ENCODE measurements at places on chromosomes 2 and 18.

GRCh38 chr2:129806317-129806716 lies 173.1 kb upstream of the RAB6C start:
- DNase-seq: no peak

DNA sequence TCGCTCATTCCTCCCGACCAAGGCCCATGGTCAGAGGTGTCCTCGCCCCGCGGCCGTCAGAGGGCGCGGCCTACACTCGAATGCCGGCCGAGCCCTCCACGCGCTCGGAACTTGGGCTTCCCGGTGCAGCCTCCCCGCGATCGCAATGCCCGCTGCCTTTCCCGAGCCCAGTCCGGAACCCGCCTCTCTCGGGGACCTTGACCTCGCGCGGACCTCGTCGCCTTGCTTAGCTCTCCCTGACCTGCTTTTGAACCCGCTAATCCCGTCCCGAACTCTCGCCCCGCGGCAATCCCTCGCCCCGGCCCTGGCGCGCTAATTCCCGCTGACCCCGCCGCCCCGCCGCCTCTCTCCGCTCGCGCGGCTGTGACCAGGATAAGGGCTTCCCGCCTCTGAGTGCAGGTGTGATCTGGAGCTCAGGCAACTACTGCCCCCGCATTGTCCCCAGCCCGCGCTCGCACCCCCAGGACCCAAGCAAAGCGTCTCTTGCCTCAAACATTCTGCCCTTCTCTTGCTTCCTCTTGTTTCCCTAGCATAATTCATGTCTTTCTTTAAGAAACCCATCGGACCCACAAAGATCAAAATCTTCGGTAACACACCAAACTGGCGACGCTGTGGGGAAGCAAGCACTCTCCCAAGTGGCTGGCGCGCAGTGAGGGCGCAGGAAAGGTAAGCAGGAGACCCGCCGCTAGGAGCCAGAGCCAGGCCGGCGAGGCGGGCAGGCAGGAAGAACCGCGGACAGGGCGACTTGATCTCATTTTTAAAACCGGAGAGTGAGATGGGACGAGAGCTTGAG lies 46.6 kb upstream of the ATP6V1B1 start:
- no peak for DNase-seq

GRCh38 chr18:48887905-48888772 lies 62.6 kb downstream of the SMAD7 start:
- no peak for DNase-seq

GRCh38 chr2:38610851-38611801 lies 8.4 kb upstream of the HNRNPLL start:
- DNase-seq: no peak

DNA sequence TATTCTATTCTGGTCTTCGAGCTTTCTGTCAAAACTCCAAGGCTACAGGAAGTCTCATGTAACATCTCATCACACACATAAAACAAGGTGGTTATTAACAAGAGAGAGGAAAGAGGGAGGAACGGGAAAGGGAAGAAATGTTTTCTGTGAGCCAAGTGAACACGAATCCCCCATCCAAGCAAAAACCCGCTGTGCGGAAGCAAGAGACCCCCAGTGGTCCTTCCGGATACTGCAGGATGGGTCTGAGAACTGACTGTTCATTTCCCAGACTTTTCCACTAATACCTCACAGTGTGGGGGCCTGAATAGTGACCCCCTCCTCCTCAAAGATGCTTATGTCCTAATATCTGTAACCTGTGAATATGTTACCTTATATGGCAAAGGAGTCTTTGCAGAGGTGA lies 19.0 kb upstream of the DIPK1C start:
- no peak for DNase-seq

GRCh38 chr2:186907897-186908296 lies 58.9 kb upstream of the ZSWIM2 start:
- DNase-seq: no peak

DNA sequence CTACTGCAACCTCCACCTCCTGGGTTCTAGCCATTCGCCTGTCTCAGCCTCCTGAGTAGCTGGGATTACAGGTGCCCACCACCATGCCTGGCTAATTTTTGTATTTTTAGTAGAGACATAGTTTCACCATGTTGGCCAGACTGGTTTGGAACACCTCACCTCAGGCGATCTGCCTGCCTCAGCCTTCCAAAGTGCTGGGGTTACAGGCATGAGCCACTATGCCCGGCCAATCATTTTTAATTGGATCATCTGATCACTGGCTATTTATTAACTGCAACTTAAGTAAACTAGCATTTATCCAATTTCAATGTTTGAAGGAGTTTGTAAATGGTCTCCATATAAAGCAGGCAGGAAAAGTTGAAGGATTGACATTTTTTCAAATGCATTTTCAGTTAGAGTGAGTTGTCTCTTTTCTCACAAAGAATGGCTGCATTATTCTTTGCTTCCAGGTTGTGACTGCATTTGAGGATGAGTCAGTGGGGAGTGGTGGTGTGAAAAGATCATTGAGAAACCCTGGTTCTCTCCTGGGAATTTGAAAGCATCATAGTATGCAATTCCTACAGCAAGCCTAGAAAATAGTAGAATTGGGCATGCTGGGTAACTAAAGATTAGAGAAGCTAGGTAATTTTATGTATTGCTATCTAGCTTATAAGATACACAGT lies 431.1 kb upstream of the ZEB2 start:
- DNase-seq: no peak

DNA sequence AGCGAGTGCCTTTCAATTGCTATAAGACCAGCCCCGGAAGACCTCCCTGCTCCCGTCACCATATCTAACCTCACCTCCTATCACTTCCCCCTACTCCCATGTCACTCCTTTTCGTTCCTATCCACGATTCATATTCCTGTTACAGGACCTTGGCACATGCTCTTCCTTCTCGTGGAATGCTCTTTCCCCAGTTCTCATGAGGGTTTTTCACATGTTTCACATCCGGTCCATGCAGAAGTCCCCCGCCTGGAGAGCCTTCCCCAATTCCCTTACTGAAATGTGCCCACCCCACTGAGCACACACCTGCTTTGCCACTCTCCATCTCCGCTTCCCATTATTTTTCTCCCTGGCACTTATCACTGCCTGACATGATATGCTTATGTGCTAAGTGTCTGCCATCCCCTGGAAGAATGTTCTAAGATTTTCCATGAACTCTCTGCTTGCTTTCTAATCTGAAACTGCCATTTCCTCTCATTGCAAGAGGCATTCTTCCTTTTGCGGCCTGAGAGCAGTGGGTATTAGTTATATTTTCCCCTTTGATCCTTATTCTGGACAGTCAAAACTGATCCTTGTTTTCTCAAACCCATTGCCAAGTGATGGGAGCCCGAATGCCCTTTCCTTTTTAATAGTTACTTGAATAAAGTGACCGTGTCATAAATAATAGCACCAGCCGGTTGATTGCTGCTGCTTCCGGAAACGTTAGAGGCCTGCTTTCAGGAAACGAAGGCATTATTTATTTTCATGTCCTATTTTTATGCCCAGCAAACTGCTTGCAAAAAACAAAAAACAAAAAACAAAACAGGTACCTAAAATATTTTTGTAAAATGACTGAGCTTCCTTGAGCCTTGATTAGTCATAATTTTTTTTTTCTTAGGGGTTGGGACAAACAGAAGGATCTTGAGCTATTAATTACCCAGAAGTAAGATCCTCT lies 127.9 kb downstream of the ZNF532 start:
- DNase-seq: no peak

GRCh38 chr2:208798698-208799097 lies 392.1 kb downstream of the PTH2R start:
- no peak for DNase-seq

GRCh38 chr2:24825883-24826772 lies 32.9 kb downstream of the CENPO start:
- no peak for DNase-seq

GRCh38 chr2:58710795-58711279 lies 469.7 kb upstream of the FANCL start:
- no peak for DNase-seq

DNA sequence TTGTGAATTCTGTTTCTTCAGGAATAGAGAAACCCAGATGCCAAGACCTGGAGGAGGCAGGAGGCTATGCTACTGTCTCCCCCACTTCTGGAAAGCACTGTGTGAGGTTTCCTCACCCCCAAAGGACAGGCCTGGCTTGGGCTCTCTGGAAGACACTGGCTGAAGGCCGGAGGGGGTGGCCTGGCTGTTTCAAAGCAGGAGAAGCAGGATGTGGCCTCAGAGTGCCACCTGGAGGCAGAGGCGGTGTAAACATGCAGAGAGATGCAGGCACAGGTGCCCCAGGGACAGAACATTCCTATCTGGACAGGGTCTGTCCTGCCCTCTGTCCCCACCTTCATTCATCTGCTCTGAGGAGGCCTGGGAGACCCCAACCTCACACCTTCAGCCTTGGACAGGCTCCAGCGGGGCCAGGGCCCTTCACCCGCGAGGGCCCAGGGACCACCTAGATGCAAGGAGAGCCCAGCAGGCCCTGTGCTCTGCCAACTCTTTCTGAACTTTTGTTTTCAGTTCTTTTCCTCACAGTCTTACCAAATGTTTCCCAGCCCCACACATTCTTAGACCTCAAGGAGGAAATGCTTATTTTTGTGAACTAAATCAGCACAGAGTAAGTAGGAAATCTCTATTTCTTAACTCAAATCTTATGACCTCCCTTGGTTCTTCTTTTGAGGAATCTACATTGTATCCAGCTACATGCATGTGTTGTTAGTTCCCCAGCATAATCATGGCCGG lies 79.2 kb downstream of the LONRF2 start:
- DNase-seq: no peak

GRCh38 chr2:66866331-66867062 lies 431.6 kb downstream of the MEIS1 start:
- DNase-seq: no peak

- no peak for DNase-seq
These were observed 348.9 kb upstream of the RAB12 start for GRCh38 chr18:8260319-8260718.

GRCh38 chr2:206805887-206806607 lies 40.6 kb downstream of the FASTKD2 start:
- DNase-seq: no peak

GRCh38 chr18:68937029-68937599 lies 139.2 kb downstream of the CCDC102B start:
- DNase-seq: no peak

DNA sequence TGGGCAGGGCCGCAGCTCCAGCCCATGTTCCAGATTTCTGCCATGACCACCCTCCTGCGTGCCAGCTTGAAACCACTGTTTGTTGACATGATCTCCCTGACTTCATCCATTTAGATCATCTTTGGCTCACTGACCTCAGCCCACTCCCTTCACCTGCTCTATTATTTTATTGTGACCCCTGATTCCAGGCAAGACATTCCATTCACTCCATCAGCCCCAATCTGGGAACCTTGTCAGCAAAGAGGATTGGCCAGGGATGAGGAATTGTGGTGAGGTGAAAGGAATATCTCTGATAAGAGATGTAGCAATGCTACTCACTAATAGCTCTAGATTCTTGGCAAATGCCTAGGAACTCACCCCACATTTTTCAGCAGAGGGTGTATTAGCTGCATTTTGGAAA lies 174.2 kb downstream of the TMEM247 start:
- DNase-seq: no peak

GRCh38 chr2:142100970-142101369 lies 29.8 kb downstream of the LRP1B start:
- no peak for DNase-seq

DNA sequence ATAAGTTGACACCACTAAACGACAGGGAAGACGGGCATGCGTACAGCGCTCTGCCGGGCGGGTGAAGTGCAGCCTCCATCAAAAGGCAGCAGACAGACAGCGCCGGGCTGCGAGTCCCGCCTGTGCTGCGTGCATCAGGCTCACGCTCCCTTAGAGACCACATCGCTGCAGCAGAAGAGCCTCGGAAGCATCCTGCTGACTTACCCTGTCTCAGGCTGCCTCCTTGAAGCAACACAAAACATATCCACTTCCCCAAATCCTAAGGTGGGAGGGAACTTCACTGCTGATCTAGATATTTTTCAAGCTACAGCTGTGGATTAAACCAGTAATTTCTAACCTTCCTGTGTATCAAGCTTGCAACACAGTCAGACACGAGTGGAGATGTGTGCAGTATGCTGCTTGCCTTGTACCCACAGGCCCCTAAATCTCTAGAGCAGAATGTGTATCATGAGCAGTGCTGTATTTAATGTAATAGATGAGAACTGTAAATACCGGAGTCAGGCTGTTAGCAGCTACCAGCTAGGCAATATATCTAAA lies 6.4 kb downstream of the MYT1L start:
- no peak for DNase-seq

DNA sequence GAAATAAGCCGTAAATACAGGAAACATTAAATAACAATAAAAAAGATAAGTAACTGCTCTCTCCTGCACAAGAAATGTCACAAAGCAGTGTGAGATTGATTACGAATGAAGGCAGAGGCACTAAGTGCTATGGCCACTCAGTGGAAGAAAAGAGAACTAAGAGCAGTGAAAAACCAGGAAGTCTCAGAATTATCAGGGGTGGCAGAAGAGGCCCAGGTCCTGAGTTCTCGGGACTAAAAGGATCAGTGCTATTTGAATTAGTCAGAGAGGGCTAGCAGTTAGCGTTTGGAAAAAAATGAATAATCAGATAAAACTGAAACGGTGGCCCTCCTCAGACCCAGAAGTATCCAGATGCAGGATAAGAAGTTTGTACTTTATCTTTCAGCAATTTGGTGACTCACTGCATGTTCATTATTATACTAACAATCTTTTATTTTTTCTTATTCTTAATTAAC lies 367.1 kb downstream of the ZEB2 start:
- DNase-seq: no peak

Data from central memory CD8-positive, alpha-beta T cell (primary cell).